ENCODE measurements at places on chromosomes 1 and 21. TPM values are rescaled to one million over a fixed set of nuclear protein-coding genes. Genes with fewer than 3 reads are reported as not detected.

Gene SPATA21
- not detected for total RNA-seq

Gene KCNE2
- not detected for total RNA-seq

Gene RTCA
- total RNA-seq, result 64.4 TPM

Gene PALMD
- total RNA-seq, result 31.9 TPM

Gene CDKN2C
- total RNA-seq, result 38.5 TPM

Gene SLC16A4
- 42.0 TPM for total RNA-seq

Gene HES3
- total RNA-seq, result not detected

Gene CCDC30
- total RNA-seq, result 1.4 TPM

Gene CLEC20A
- total RNA-seq, result not detected

Gene GOLPH3L
- total RNA-seq, result 12.7 TPM

Gene SON
- total RNA-seq, result 108 TPM

Gene KIF26B
- total RNA-seq, result 9.3 TPM

Gene NTNG1
- total RNA-seq, result 1.3 TPM

Gene ARHGAP29
- total RNA-seq, result 60.3 TPM

Gene PGLYRP4
- not detected for total RNA-seq

Gene SPRR2G
- total RNA-seq, result not detected

Gene GPA33
- not detected for total RNA-seq

Gene TM2D1
- total RNA-seq, result 43.7 TPM

Gene DRAXIN
- total RNA-seq, result 0.56 TPM

Gene ATP1A4
- not detected for total RNA-seq

Gene OVAAL
- total RNA-seq, result not detected

Gene PTCH2
- under 0.01 TPM for total RNA-seq

Gene RGS4
- 919 TPM for total RNA-seq

Gene DISC1
- 6.2 TPM for total RNA-seq

Gene CRB1
- under 0.01 TPM for total RNA-seq

Gene PDPN
- total RNA-seq, result 0.77 TPM

Gene KDF1
- total RNA-seq, result 0.28 TPM

Measured in regular cardiac myocyte (primary cell).